ENCODE measurements at places on chromosomes 4 and X.

DNA sequence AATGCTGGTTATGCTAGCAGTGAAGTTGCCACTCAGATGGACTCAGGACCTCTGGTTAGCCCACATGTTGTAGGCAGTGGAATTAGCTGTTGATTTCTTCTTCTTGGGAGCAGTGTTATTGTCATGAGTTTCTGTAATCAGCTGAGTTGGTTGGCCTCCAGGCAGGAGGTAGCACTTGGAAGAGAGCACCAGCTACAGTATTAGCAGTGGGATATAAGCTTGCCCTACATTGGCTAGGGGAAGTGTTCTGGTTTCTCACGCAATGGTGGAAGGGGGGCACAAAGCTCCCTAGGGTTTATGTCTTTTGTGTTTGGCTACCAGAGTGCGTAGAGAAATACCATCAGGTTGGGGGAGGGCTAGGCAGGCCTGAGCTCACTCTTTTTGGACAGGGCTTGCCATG, 34.0 kb upstream of the UCP1 start:
- DNase-seq, result no peak

- DNase-seq, result no peak
Observed at GRCh38 chr4:48558819-48559218, 68.8 kb downstream of the ZAR1 start.

- DNase-seq, result no peak
Observed at GRCh38 chrX:108156934-108157466, 65.4 kb downstream of the ATG4A start.

GRCh38 chr4:102466298-102466697, 34.9 kb upstream of the NFKB1 start:
- DNase-seq, result no peak

DNA sequence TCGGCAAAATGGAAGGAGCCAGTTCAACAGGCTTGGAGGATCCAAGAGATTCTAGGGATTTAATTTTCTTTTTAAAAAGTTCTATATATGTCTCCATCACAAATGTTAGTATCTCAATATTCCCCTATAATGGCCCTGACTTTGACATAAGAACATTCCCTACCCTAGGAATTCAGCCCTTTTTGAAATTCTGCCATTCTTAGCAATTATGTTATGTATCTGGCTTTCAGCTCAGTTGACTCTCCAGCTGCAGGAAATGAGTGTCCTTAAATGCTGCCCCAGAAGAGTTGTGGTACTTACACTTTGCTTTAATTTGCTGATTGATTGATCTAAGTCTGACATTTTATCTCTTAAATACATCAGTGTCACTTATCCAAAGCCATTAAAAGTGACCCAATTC, 1454.3 kb downstream of the FSTL5 start:
- DNase-seq, result no peak

DNA sequence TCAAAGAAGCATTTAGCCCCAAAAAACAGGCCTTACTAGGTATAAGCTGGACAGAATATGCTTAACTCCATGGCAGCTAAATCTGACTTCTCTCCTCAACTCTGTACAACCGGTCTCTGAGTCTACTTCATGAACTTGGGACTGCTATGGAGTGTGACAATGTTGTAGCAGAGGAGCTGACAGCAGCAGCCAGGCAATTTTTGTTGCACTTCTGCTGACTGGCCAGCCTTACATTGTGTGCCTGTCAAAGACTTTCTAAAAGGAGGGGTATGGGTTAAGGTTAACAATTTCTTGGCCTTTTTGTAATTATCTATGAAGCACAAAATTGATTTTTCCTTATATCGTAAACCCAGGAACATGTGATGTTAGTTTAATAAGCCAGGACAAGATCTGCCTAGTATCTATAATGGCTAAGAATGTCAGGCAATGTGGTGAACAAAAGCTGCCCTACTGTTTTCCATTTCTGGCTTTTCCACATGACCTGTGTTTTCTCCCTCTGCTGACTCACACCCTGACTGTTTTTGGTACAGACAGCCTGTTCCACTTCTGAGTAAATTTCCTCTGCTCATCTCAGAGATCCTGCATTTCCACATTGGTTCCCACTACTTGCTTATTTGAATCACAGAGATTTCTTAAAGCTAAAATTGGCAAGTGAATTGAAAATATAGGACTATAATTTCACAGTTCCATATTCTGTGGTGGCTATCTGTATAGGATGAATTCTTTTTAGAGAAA, 9.3 kb downstream of the NOX1 start:
- no peak for DNase-seq
